SK-N-SH (cell line): ENCODE measurements at places on chromosomes 3 and 15.
A peak's percentile ranks its signal among the peaks of the same experiment; 100 is the strongest.

- DNase-seq, result no peak
Measured at GRCh38 chr3:122533931-122534334, 19.2 kb upstream of the KPNA1 start.

DNA sequence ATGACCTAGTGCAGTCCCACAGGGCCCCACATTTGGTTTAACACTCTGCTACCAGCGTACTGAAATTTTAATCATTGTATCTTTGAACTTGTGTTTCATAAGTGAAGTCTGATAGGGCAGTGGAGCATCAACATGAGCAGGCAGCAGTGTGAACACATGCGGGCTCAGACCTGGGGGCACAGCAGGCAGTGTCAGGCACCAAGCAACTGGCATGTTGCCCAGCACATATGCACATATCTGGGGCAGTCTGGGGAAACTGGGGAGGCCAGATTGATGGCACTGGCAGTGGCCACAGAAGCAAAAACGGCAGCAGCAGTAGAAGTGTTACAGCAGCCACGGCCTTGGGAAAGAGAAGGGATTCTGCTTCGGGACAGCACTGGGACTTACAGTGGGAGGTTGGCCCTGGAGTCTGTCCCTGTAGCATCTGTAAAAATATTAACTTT, 353.9 kb upstream of the KCNMB2 start:
- peak; percentile 71 for DNase-seq

DNA sequence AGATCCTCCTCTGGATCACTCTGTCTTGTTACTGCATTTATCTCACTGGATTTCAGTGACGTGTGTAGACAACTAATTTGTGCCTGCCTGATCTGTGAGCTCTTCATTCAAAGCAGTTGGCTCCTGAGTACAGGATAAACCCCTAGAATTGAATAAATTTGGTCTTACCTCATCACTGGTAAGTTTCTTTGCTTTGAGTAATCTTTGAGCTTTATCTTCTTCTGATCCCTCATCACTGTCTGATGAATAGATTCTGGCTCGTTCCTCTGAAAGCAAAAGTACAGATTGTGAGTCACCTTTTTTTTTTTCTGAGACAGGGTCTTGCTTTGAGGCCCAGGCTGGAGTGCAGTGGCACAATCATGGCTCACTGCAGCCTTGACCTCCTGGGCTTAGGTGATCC, 24.5 kb downstream of the LEO1 start:
- DNase-seq, result no peak

DNA sequence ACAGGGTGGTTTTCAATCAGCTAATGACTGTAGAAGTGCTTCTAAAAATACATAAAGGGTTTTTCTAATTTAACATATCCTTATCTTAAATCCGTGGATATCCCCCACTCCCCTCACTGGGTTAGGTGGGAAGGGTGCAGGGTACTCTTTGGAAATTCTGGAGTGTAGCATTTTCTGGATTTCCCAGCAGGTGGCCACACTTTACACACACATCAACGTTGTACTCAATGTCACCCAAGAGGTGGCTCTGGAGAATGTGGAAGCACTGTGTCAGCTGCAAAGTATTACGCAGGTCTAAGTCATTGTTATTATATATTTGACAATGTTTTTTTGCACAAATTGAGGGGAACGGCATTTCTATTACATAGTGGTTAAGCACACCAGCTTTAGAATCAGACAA, 168.8 kb downstream of the CHDH start:
- peak; percentile 40 for DNase-seq

GRCh38 chr3:25567388-25567787, 97.3 kb downstream of the TOP2B start:
- no peak for DNase-seq

DNA sequence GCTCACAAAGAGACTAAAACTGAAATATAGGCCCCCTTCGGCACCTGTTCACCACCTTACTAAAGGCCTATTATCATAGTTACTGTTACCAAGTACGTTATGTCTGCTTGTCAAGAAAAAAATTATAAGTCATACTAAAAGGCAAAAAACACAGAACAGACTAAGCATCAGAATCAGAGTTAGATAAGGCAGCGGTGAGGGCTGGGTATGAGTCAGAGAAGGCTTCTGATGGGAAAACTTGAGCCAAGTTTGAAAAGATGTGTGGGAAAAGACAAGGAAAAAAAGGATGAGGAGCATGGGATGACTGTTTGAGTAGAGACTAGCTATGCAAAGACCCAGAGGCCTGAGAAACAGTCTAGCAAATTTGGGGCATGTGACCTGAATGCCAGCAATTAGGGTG, 387.2 kb upstream of the SGO1 start:
- no peak for DNase-seq

GRCh38 chr3:55305696-55306485, 181.2 kb downstream of the WNT5A start:
- DNase-seq, result no peak

GRCh38 chr3:161050935-161051334, 54.2 kb downstream of the B3GALNT1 start:
- no peak for DNase-seq

- no peak for DNase-seq
Measured at GRCh38 chr15:84778194-84778593, 29.8 kb downstream of the ZNF592 start.

DNA sequence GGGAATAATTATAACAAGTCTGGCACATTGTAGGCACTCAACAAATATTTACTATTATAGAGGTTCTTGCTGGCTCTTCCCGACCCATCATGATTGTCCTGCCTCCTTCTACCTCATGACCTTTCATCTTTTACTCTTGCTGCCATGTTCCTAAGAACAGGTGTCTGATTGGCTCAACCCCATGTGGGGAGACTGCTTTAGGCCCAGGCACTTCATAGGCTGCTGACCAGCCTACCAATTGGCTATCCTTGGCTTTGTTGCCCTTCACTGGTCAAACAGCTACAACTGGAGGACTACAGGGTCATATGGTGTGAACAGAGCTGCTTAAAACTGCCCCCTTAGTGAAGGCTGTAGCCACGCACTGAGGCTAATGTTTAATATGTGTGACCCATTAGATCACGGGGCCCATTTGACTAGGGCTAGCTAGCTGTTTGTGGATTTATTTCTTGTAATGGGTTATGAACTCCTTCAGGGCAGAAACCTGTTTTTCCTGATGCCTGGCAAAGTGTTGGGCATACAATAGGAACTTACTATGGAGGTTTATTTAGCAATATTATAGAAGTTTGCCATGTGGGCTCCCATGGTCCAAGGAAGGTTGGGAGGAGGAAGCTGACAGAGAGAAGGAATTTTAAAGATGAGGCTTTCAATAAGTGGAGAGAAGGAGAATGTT, 239.9 kb upstream of the TBC1D5 start:
- DNase-seq, result no peak

- DNase-seq, result no peak
Measured at GRCh38 chr3:120420360-120420759, 30.4 kb downstream of the FSTL1 start.

DNA sequence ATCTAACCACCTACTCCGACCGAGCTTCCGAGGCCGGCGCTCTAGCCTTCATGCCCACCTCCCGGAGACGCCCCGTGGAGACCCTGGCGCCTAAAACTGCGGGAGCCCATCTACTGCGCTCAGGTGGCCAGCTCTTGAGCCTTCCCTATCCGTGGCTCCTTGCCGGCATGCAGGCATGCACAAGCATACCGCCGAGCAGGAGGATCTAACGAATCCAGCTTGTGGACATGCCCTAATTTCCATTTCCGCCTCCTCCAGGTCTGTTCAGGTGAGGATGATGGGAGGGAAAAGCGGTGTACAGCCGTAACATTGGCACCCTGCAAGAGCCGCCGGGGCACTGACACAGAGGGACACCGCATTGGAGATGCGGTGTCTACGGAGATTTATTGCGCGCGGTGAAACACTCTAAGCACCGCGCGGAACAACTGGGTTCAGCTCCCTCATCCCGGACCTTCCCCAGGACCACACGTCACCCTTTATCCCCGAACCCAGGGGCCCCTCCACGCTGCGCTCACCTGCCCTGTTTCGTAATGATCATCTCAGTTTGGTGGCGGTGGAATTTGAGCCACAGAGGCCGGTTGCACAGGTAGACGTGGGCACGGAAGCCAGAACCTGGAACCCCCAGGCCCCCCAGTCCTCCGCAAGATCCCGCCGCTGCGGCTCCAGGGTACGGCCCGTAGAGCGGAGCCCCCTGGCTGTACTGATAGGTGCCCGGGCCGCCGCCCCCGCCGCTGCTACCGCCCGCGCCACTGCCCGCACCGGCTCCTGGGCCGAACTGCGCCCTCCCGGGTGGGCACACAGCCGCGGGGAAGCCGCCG, 1.0 kb downstream of the EOMES start:
- peak; percentile 39 for DNase-seq

DNA sequence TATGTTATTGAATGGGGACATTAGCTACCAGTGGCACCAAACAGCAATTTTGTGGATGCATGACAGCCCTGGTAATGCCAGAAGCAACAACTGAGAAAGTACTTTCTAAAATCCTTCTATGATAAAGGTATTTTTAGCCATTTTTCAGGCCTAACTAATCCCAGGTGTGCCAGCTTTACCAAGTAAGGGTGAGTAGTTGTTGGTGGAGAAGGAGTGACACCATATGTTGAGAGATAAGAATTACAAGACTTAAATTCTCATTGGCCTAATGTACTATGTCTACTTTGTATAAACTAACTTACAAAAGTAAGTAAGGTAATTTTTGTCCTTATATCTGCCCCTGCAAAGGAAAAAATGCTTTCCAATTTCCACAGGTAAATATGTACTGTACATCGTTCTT, 4.1 kb upstream of the COX17 start:
- DNase-seq, result peak; percentile 66

DNA sequence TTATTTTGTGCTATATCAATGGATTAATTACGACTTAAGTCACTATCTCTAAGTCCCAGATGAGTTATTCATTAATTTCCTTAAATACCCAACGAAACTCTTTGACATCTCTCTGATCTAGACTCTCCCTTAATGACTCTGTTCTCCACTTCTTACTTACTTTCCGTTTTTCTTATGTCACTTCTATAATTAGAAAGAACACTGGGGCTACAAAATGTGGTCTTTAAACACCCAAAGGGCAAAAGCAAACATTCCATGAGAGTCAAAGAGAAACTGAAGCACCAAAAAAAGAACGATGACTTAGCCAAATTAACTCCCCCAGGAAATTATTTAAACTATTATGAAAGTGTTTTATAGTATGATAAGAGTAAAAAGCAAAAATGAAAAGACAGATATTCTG, 166.4 kb upstream of the UBE2E2 start:
- DNase-seq, result no peak

- DNase-seq, result no peak
Measured at GRCh38 chr3:98395101-98395500, 4.6 kb downstream of the OR5K3 start.

DNA sequence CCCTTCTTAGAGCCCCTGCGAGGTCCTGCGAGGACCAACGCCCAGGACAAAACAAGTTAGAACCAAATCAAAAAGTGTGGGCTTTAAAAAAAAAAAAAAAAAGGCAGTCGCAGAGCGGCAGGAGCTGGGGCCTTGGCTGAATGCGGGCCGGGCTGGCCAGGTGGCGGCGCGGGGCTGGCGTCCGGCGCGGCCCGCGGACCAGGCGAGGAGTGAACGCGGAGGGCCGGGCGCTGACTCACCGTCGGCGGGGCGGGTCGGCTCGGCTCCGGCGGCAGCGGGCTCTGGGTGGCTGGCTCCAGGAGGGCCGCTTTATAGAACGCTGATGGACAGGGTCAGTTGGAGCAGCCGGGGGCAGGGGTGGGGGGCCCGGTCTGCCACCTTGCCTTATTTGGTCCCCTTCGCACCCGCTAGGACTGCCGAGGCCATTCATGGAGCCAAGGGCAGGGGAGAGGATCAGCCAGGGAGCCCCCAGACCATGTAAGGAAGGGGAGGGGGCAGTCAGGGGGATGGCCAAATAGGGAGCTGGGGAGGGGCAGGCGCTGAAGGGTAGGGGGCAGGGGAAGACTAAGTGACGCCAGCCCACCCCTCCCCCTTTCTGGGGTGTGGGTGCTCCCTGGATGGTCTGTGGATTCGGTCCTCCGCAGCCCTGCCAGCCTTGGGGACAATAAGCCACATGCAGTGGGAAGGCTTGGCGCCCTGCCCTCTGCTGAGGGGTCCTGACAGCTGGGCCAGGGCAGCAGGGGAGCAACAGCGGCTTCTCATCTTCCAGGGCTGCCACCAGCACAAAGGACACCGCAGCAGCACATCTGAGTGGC, at the start of gene ACTC1:
Gene ACTC1 (minus strand): TSS at position 283 of the 815 bp plus-strand sequence. CDS start 741 bp downstream, outside the sequence.
- no peak for DNase-seq
